ENCODE measurements at places on chromosomes 13 and 19.
A peak's percentile ranks its signal among the peaks of the same experiment; 100 is the strongest.

GRCh38 chr13:27593267-27593666 is 27.1 kb downstream of the LNX2 start:
- no peak for DNase-seq

GRCh38 chr19:44684892-44685863 is 13.8 kb upstream of the CEACAM16 start:
- no peak for DNase-seq

- no peak for DNase-seq
Observed at GRCh38 chr19:3026768-3027167, 2.3 kb downstream of the TLE2 start.

- DNase-seq, result peak; percentile 95
Observed at GRCh38 chr19:8571006-8571411, 6.2 kb downstream of the MYO1F start.

DNA sequence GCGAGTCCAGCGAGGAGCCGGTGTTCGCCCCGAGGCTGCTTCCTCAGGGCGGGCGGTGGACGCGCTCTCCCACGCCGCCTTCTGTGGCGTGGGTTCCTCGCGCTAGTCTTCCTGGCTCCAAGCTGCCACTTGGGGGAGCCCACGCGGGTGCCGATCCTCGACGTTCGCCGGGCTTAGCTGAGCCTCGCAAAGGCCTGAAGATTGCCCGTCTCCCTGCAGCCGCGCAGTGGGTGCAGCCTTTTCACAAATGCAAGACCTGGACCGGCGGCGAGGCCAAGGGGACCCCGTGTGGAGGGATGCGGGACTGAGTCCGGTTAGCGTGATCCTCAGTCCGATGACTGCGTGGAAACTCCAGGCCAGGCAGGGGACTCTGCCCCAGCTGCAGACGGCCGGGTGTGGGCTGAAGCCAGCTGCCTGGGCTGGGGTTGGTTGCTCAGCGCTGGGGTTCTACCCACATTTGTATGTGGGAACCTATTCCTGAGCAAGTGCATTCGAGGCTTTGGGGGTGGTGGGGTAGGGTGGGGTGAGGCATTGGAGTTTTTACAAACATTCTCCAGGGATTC is 16.6 kb upstream of the LRP3 start:
- DNase-seq, result no peak

DNA sequence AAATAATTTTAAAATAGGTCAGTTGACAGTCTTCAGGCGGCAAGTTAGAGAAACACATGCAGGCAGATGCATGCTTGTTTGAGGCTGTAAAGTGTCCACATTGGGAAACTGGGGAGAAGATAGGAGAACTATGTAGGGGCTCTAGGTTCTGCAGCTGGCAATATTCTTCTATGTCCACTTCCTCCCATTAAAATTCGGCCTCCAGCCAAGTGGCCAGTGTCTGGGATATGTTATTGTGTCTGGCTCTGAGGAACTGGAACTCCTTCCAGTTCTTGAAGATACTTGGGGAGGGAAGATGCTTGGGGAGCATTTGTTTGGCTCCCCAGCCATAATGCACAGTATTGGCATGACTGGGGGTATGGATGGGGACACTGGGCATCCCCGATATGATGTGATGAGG is 20.9 kb upstream of the KLF2 start:
- DNase-seq, result no peak

DNA sequence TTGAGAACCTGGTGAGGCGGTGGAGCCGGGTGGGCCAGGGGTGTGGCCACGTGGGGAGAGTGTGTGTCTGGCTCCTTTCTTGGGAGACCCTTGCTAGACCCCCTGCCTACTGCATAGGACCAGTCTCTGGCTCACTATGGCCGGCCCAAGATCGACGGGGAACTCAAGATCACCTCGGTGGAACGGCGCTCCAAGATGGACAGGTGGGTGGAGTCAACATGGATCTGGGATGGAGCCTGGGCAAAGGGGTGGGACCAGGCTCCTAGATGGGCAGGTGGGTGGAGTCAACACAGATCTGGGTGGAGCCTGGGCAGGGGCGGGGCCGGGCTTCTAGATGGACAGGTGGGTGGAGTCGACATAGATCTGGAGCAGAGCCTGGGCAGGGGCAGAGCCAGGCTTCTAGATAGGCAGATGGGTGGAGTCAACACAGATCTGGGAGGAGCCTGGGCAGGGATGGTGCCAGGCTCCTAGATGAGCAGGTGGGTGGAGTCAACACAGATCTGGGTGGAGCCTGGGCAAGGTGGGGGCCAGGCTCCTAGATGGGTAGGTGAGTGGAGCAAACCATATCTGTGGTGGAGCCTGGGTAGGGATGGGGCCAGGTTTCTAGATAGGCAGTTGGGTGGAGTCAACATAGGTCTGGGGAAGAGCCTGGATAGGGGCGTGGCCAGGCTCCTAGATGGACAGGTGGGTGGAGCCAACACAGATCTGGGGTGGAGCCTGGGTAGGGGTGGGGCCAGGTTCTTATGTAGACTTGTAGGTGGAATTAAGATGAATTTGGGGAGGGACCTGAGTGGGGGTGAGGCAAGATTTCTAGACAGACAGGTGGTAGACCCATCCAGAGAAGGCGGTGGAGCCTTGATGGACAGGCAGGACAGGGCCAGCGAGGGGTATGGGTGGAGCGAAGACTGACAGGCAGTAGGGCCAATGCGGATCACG is 56.5 kb downstream of the VAV1 start:
- DNase-seq, result peak; percentile 12

- DNase-seq, result no peak
Observed at GRCh38 chr19:30497034-30497433, 124.8 kb downstream of the ZNF536 start.

- no peak for DNase-seq
Observed at GRCh38 chr13:102402290-102402689, 442 bp upstream of the FGF14 start.

- DNase-seq, result no peak
Observed at GRCh38 chr13:30576528-30576927, 41.2 kb upstream of the USPL1 start.

GRCh38 chr13:99237981-99238662 is 20.1 kb downstream of the GPR18 start:
- DNase-seq, result no peak

GRCh38 chr13:32622827-32623226 is 36.6 kb downstream of the PDS5B start:
- no peak for DNase-seq

- no peak for DNase-seq
Observed at GRCh38 chr13:100398360-100398759, 190.2 kb downstream of the GGACT start.

GRCh38 chr19:19758164-19758563 is 25.3 kb upstream of the ZNF14 start:
- DNase-seq, result no peak

GRCh38 chr13:35557475-35557874 is 81.0 kb upstream of the MAB21L1 start:
- no peak for DNase-seq

DNA sequence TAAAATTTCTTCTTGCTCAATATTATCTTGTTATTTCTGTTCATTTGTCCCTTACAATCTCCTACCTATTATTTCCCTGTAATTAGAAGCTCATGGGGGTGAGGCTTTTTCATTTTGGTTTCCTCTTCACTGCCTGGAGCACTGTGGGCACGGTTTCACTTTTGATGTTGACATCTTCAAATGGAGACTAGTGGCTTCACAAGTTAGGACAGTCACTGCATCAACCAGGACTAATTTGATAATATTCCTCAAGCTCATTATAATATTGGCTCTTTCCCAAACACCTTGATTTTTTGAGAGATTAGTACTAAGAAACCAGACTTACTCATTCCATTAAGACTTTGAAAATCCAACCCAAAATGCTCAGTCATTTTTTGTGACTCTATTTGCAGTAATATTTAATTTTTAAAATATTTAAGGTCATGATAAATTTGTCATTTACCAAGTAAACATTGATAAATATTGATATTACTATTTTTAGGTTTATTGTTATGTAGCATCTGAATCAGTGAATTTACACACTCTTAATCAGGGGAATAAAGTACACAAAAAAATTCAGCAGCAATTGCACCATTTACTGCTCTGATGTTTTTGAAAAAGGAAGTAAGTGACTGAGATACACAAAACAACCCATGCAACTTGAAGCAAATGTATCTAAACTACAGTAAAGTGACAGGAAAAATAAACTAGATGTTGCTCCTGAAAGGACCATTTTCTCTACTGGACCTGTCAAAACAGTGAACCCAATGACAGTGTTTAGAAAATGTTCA is 28.8 kb upstream of the RCBTB2 start:
- peak; percentile 58 for DNase-seq

- peak; percentile 7 for DNase-seq
Observed at GRCh38 chr13:72728290-72728605, 525 bp downstream of the BORA start.

DNA sequence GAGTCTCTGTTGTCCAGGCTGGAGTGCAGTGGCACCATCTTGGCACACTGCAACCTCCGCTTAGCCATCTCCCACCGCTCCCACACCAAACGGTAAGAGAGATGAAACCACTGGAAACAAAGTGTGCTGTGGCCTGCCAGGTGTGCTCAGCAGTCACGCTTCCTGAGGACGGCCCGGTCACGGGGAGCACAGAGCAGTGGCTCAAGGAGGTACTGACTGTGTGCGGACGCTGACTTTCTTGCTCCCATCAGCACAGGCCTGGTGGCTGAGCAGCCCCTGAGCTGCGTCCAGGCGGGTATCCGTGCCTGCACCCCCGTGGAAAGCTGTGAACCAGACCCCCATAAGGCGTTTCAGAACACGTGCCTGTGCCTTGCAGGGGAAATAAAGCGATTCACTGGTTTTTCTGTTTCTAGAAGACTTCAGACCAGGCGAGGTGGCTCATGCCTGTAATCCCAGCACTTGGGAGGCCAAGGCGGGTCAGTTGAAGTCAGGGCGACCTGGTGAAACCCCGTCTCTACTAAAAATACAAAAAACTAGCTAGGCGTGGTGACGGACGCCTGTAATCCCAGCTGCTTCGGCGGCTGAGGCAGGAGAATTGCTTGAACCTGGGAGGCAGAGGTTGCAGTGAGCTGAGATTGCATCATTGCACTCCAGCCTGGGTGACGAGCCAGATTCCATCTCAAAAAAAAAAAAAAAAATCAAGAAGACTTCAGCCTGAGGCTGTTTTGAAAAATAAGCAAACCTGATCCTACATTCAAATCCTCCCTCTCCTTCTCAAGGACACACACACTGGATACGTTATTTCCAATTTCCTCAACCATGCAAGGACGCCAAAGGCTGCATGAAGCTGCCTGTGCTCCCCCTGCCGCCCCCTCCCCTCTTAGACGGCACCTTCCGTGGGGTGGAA is 25.5 kb downstream of the ADPRHL1 start:
- no peak for DNase-seq

DNA sequence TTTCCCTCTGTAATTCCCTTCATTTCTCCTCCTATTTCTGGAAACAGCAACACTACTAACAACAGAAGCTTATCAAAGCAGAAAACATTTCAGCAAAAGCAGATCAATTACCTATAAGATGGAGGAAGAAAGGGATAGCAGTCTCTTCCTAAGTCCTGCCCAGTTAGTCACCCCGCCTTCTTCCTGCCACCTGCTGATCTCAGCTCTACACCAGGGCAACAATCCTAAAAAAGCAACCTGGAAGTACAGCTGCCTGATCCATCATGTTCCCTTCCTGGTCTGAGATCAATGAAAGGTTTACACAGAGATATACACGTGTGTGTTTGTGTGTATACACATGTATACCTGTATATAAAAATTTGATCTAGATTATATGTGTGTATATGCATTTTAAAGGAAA is 59.4 kb downstream of the TSC22D1 start:
- DNase-seq, result no peak

DNA sequence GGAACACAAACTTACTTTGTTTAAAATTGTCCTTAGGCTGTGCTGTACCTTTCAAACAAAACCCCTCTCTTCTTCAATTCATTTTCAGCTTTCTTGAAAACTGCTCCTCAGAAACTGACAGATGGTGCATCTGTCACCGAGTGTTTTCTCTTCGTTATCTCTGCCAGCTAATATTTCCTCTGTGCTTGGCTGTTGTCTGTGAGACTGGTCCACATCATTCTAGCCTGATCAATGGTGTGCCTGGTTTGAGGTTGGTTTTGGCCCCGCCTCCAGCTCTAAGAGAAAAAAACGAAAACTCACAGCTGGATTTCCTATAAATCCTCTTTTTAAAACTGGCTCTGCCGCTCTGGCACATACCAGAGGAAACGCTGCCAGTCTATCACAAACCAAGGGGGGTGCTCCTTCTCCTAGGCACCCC is 79.7 kb downstream of the STARD13 start:
- no peak for DNase-seq

- no peak for DNase-seq
Observed at GRCh38 chr13:26476782-26477142, 80.7 kb upstream of the WASF3 start.

GRCh38 chr13:25575562-25575961 is 203.8 kb downstream of the ATP8A2 start:
- no peak for DNase-seq

GRCh38 chr13:72823081-72823480 is 41.1 kb downstream of the PIBF1 start:
- no peak for DNase-seq

DNA sequence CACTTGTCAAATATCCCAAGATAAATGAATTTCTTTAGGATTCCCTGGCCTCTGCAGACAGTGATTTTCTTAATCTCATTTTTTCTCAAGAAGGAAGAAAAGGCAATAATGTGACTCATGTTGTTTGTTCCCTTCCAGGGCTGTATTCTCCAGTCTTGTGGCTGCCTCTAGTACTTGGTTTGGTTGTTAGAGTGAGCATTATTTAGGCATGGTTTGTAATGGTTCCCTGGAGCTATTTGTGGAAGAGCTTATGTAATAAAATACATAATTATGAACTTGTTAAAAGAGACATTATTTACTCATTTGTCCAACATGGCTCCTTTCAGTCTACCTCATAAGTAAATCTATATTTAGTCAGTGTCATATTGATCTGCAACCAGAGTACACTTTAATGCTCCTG is 270.4 kb downstream of the DCT start:
- DNase-seq, result no peak

DNA sequence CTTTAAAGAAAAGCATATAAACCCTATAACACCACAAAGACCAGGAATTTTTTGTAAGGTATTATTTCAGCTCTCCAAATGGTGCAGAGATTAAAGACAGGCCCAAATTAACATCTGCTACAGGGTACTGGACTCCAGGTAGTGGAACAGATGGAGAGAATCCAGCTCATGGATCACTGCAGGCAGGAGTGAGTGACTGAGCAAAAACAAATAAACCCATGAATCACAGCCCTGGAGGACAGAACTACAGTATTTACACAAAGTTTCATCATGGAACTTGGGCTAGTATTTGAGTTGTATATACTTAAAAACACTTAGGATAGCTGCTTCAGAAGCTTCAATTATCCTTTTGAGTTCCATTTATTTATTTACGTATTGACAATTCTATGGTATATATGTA is 132.8 kb upstream of the SPRY2 start:
- no peak for DNase-seq

GRCh38 chr13:90500569-90500968 is 846.9 kb upstream of the MIR17HG start:
- DNase-seq, result no peak

DNA sequence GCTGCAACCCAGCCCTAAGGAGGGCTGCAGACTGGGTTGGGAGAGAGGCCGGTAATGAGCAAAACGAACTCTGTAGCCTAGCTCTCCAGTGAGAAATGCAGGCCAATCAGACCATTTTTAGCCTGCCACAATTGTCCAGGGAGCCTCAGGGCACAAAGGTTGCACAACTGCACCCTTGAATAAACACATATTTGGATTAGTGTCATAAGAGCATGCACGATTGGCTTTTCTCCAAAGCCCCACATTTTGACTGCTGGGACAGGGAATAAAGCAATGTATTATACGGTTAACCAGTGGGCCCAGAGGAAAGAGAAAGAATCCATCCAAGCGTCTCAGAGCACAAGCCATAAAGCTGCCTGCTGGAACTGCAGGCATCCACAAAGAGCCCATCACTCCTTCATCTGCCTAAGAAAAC is 729.4 kb upstream of the SGCG start:
- DNase-seq, result no peak

GRCh38 chr13:36061054-36061453 is 70.1 kb downstream of the DCLK1 start:
- no peak for DNase-seq
